ENCODE measurements at places on chromosomes 16 and 17.

DNA sequence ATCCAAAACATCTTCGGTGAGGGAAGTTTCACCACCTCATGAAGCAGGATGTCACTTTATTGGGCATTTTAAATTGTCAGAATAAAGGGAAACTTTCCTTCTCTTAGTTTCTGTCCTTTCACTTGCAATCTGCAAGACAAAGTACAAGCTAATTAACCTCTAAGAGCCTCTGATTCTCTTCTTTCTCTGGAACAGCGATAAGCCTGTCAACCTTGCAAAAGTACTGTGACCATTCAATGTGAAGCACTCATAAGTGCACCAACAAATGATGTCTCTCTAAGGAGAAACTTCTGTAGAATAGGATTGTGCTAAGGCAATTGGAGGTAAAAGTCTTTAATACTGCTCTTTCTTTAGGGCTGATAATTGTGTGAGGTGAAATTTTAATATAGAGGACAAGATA lies 1622.3 kb downstream of the CDH8 start:
- no peak for DNase-seq

DNA sequence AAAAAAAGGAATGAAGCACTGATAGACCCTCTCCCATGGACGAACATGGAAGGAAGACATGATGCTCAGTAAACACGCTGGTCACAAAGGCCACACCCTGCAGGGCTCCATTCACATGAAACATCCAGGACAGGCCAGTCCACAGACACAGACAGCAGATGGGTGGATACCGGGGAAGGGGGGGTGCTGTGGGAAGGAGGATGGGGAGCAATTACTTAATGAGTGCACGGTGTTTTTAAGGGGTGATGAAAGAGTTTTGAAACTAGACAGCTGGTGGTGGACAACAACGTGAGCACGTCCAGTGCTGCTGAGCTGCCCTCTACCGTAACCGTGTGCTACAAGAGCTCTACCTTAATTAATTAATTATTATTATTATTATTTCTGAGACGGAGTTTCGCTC lies 6.0 kb upstream of the SLC16A3 start:
- no peak for DNase-seq

GRCh38 chr16:88773812-88774291 lies 11.2 kb downstream of the PIEZO1 start:
- DNase-seq: no peak

GRCh38 chr16:83453977-83454376 lies 353.8 kb upstream of the HSBP1 start:
- no peak for DNase-seq

DNA sequence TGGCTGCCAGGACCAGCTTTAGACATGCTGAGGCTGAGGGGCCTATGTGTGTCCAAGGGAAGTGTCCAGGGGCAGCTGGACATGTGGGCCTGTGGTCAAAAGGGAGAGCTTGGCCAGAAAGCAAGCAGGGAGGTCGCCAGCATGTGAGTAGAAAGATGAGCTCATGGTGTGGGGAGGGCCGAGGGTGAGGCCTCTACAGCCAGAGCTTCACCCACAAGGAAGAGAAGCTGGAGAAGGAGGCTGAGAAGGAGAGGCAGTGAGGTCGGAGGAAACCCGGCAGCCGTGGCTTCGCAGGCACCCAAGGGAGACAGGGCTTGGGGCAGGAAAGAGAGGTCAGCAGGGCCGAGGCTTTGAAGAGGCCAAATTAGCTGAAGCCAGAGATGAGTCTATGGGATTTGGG lies 4.0 kb upstream of the HSD11B2 start:
- no peak for DNase-seq

DNA sequence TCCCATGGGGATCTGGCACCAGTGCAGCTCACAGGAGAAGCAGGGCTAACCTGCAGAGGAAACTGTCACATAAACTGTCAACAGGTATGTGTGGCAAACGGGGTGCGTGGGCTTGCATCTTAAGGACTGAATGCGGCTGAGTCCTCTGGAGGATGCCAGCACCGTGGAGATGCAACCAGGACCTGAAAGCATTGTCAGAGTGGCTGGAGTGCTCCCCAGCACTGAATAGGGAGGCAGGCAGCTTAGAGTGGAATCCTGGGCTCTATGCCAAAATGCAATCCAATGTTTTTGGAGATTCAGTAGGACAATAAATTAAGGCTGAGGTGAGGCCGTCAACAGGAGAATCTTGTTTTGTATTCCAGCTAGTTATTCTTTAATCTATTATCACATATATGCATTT lies 21.3 kb upstream of the SALL1 start:
- no peak for DNase-seq

DNA sequence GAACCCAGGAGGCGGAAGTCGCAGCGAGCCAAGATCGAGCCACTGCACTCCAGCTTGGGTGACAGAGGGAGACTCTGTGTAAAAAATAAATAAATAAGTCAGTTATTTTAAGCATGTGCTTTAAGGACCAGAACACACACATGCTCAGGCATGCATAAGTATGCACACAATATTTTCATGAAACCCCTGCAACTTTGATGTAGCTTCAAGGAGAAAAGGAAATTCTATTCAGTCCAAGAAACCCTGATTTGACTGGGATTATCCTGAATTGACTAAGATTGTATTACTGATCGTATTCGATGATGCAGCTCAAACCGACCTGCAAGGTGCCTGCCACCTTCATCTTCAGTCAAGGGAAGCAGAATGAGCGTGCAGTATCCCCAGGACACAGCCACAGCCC lies 841 bp downstream of the TEKT5 start:
- DNase-seq: no peak

DNA sequence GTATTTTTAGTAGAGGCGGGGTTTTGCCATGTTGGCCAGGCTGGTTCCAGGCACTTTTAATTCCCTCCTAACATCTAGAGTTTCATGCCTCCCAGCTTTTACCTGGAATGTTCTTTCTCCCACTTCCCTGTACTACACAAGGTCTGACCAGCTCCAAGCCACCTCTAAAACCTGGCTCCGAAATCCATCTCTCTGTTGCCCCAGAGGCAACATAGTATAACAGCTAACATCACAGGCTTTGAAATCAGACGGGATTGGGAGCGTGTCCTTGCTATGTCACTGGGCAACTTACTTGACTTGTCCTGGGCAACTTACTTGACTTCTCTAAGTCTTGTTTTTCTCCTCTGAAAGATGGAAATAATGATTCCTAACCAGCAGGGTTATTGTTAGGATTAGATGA lies 15.1 kb downstream of the UNC45B start:
- DNase-seq: no peak

- DNase-seq: no peak
Observed at GRCh38 chr16:20353379-20353778, 864 bp upstream of the UMOD start.

GRCh38 chr17:48460052-48460451 lies 30.0 kb upstream of the SKAP1 start:
- no peak for DNase-seq

GRCh38 chr17:63775420-63775819 lies 1.4 kb downstream of the DDX42 start:
- DNase-seq: peak; percentile 6

DNA sequence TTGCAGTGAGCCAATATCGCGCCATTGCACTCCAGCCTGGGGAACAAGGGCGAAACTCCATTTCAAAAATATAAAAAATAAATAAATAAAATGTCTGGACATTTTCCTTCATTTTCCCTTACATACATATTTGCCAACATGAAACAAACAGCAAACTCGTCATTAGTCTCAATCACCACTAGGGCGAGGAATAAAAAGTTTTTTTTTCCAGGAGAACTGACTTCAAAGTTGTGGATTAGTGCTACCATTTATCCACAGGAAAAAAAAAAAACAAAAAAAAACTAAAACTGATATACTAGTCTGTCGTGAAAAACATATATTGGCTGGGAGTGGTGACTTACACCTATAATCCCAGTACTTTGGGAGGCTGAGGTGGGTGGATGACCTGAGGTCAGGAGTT lies 77.0 kb upstream of the MTMR4 start:
- DNase-seq: no peak

- DNase-seq: no peak
Observed at GRCh38 chr17:49494986-49495841, at the start of gene NGFR. Gene NGFR, plus strand, starts transcription at chr17:49495293. Its CDS starts 125 bp downstream, at chr17:49495418.

DNA sequence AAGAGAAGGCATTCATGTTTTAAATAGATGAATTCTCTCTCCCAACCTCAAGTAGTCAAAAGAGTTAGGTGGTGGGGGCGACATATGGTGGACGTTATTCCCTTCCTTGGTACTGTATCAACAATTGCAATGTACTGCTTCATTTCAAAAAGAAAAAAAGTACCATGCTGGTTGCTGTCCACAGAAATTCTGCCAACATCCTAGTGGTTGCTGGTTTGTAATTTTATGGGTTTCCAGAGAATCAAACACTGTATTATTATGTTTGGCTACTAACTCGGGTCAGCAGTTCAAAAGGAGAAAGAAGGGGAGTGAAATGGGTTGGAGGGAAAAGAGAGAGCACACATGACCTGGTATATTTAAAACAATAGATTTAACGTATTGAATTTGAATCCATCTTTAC lies 61.1 kb upstream of the KCNJ16 start:
- no peak for DNase-seq

DNA sequence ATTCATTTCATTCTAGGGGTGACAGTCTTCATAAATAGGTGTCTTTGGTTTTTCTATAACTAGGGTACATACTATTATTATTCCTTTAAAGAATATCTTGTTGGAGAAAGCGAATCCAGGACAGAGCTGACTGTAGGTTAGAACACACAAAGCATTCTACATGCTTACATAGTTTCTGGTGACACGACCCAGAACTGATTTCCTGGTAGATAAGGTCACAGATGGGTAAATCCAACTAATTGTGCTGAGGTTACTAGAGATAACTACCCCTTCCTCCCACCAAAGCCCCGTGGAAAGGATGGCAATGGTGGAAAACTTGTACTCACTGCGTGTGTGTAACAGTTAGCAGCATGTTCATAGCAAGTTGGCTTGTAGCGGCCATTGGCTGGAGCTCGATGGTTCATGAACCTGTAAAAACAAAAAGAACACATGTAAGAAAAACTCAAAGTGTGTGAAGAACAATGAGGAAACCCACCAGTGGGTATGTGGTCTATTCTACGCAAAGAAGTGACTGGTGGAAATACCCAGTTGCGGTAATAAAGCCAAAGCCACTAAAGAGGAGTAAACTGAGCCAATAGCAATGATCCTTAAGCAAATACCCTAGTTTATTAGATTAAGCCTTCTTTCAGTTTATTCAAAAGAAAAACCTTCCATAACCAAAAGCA lies 7.7 kb downstream of the MMD start:
- no peak for DNase-seq

DNA sequence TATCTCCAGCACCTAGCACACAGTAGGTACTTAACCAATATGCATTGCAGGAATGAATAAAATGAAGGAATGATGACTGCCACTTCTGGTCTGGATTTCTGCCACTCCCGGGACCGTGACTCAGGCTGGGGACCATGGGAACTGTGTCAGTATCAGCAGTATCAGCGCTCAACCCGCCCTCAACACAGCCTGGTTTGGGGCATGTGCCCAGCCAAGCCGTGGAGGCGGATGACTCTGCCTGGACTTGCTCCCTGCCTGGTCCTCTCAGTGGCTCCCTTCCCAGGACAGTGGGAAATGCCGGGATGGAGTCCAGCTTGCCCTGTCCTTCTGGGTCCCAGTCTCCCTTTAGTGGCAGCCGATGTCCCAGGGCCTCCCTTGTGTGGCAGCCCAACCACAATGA lies 55.1 kb downstream of the SRCIN1 start:
- DNase-seq: peak; percentile 78

DNA sequence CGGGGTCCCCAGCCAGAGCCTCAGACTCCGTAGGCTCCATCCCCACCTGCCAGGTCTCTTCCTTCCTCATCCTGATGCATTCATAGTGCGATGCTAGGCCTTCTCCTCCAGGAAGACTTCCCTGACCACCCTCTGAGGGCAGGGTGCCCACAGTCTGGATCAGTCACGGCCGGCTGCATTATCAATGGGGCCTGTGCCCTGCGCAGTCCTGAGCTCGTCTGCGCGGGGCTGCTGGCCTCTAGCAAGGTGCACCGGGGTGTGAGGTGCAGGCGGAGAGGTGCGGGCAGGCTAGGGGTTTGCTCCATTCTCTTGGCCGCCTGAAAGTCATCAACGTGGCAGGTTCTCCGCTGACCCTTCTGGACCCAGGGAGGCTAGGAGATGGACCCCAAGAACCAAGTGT lies 56.9 kb upstream of the ACSF3 start:
- no peak for DNase-seq

DNA sequence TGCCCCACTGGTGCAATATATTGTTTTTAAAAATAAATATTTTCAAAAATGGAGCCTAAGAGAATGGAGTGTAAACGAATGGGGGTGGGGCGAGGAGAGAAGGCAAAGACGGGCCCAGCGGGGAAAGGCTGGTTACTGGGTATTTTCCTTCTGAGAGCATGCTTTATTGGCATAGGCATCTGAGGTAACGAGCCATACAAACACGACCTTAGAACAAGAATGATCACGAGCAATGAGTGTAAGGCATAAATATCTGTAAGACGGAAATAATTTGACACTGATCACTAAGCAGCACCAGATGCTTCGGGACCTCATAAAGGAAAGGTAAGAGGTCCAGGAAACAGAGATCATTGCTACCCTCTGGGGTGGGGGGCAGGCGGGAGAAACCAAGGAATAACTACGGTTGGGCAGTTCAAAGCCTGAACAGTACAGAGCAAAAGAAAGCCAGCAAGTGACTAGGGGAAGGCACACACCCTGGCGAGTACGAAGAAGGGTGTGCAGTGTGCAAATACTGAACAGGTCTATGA lies 959 bp downstream of the SSH2 start:
- DNase-seq: peak; percentile 57

- no peak for DNase-seq
Observed at GRCh38 chr16:66304151-66304550, 62.3 kb upstream of the CDH5 start.

- peak; percentile 70 for DNase-seq
Observed at GRCh38 chr17:79087428-79088143, 13.0 kb downstream of the ENGASE start.

DNA sequence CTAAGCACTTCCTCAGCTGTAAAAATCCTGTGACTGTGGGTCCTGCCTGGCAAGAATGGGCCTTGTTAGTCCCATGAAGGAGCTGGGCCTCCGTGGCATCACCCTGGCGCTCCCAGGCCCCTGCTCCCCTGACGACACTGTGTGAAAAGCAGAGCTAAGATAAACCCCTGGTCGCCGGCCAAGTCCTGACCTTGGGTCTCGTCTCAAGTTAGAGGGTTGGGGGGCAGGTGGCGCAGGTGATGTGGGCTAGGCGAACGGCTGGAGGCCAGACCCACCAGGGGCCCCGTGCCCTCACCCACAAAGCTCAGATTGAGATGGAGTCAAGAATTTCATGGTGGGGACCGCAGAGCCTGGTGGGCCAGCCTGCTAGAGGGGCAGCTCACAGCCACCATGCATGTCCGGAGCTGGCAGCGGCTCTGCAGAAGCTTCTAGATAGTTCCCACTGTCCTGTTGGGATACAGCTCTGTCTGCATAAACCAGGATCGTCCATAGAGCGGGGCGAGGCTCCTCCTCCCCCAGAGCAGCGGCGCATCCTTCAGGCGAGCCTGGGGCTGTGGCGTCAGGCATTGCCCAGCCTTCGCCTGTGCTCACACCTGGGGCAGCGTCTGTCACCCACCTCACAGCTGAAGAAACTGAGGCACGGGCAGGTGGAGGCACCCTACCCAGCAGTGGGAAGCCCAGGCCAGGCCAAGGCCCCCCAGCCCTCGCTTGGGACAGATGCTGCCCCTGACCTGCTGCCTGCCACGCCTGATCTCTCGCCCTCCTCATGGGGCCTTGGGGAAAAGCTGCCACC lies 12.0 kb downstream of the CYBC1 start:
- DNase-seq: no peak
